Activated naive CD8-positive, alpha-beta T cell treated with anti-CD3 and anti-CD28 coated beads for 36 hours (primary cell): ENCODE measurements at places on chromosomes 7 and 10. TPM values are rescaled to one million over a fixed set of nuclear protein-coding genes. Genes with fewer than 3 reads are reported as not detected.

DNA sequence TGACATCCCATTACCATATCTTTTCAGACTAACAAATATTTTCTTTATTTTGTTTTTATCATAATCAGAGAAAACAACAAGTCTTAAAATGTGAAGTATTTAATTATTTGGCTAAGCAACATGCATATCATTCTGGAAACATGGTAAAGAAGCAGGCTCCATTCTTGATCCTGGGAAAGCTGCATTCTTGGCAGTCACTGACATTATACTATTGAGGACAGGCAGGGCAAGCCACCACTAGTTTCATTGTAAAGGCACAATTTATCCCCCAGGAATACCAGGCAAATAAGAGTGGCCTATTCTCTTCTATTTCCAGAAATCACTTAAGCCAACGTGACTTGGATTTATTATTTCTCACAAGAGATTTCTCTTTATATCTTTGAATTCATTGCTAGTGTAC lies 153.8 kb upstream of the AKR1E2 start:
- no peaks in the 10 kb centered on the region for H3K36me3 ChIP-seq
- no peak overlapping the region for H3K4me3 ChIP-seq
- H3K27ac ChIP-seq, result no peak overlapping the region
- H3K27me3 ChIP-seq, result peaks cover 36% of the 10 kb centered on the region

GRCh38 chr7:158816995-158817394 lies 12.3 kb downstream of the ESYT2 start:
- H3K27me3 ChIP-seq, result no peaks in the 10 kb centered on the region
- H3K36me3 ChIP-seq, result peaks cover 38% of the 10 kb centered on the region
- H3K4me3 ChIP-seq, result peak overlapping the region; percentile 46
- peak overlapping the region; percentile 98 for H3K27ac ChIP-seq

The SORCS1 gene
- total RNA-seq, result not detected

The TMEM176B gene
- total RNA-seq, result not detected

DNA sequence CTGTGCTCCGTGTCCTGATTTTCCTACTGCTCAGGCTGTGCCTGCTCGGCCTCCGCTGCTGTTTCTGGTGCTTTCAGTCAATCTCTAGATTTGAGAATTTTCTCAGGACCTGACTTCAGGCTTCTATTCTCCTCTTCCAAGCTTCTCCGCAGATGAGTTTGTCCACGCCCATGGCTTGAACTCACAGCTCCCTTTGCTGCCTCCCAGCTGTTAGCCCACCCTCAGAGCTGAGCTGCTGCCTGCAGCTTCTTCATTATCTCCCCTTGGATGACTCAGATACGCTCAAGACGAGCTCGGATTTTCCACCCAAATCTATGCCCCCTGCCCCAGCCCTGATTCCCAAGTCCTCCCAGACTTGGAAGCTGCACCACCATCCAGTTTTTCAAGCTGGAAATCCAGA lies 104.7 kb downstream of the FGFR2 start:
- no peaks in the 10 kb centered on the region for H3K27me3 ChIP-seq
- H3K4me1 ChIP-seq, result no peaks in the 10 kb centered on the region
- DNase-seq, result no peak
- H3K4me3 ChIP-seq, result no peak overlapping the region

- peak overlapping the region; percentile 0 for H3K27ac ChIP-seq
- H3K27me3 ChIP-seq, result no peaks in the 10 kb centered on the region
- DNase-seq, result no peak
- H3K4me1 ChIP-seq, result peaks cover 48% of the 10 kb centered on the region
- H3K4me3 ChIP-seq, result no peak overlapping the region
Measured at GRCh38 chr10:118729200-118729599, 25.6 kb downstream of the CACUL1 start.

The CDHR1 gene
- total RNA-seq, result 0.91 TPM

DNA sequence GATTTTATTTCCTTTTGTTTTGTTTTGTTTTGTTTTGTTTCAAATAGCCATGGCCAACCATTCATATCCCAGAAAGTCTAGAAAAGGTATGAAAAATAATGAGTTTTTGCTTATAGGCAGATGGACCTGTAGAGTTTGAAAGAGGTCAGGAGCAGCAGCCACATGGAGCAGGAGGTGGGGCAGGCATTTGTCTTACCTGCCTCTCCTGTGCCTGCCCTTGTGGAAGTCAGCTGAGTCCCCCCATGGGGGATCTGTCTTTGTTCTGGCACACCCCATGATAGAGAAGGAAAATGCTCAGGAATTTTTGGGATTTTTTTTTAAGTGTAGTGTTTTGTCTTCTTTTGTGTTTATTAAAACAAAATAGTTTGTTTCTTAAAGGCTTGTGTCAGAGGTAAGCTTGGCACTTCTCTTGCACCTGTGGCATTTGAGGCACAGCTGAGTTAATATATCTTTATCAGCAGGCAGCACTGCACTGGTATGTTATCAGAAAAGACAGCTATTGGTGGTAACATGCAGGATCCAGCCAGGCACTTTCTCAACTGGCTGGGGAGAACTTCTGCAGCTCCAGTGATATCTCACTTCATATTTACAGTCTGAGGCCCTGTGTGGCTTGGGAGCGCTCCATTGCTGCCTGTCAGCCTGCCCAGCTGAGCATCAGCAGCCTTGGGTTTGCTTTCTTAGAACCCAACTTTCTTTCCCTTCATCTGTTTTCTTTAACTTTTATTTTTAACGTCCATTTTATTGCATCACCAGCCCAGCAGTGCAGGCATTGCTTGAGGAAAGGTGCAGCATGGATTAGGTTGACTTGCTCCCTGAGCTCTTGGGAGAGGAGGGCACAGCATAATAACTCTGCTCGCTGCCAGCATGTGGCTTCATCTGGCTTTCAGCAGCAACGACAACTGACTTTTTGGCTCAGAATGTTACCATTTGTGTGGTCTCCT lies 44.4 kb downstream of the LRRC4 start:
- peaks cover 12% of the 10 kb centered on the region for H3K4me1 ChIP-seq
- no peak for DNase-seq
- H3K27ac ChIP-seq, result peak overlapping the region; percentile 31

DNA sequence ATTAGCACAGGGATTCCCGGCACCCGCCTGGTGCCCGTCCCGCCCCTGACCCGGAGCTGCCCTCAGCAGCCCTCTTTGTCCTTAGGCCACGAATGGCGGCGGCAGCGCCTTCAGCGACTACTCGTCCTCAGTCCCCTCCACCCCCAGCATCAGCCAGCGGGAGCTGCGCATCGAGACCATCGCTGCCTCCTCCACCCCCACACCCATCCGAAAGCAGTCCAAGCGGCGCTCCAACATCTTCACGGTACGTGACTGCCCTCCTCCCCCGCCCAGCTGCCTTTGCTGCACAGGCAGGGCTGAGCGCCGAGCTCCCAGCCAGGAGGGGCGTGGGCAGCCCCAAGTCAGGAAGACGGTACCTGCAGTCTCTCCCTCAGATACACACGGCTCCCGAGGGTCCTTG lies 33.6 kb downstream of the AGAP3 start:
- H3K36me3 ChIP-seq, result peaks cover 9% of the 10 kb centered on the region
- H3K4me3 ChIP-seq, result no peak overlapping the region
- no peak overlapping the region for H3K27ac ChIP-seq
- no peak for DNase-seq
- H3K27me3 ChIP-seq, result peaks cover 4% of the 10 kb centered on the region
- H3K4me1 ChIP-seq, result peaks cover 3% of the 10 kb centered on the region

DNA sequence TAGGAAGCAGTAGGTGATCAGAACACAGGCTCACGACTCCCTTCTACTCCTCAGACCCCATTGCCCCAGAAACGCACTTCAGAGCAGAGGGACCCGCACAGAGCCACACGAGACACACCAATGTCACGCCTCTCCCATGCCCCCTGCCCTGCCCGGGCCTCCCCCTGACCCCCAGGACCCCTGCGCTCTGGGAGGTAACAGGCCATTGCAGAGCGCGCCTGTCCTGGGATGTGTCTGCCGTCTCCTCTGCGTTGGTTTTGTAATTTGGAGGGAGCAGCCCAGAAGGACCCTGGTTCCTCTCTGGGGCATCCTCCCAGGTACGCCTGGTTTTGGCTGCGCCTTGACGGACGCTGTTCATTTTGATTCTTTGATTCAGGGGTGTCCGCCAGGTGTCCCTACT lies 85.4 kb downstream of the UNCX start:
- no peaks in the 10 kb centered on the region for H3K4me1 ChIP-seq
- H3K27me3 ChIP-seq, result peaks cover 5% of the 10 kb centered on the region

The CCDC172 gene
- not detected for total RNA-seq

The THSD7A gene
- not detected for total RNA-seq

The PKD1L1 gene
- total RNA-seq, result 0.02 TPM

- DNase-seq, result no peak
- H3K27ac ChIP-seq, result no peak overlapping the region
- no peaks in the 10 kb centered on the region for H3K27me3 ChIP-seq
- H3K4me1 ChIP-seq, result peaks cover 29% of the 10 kb centered on the region
- H3K36me3 ChIP-seq, result peaks cover 2% of the 10 kb centered on the region
- H3K4me3 ChIP-seq, result no peak overlapping the region
Measured at GRCh38 chr7:17131060-17131345, 167.4 kb upstream of the AHR start.

- no peak overlapping the region for H3K4me3 ChIP-seq
- H3K4me1 ChIP-seq, result no peaks in the 10 kb centered on the region
- no peaks in the 10 kb centered on the region for H3K36me3 ChIP-seq
Measured at GRCh38 chr10:8150401-8150905, 96.0 kb downstream of the GATA3 start.

DNA sequence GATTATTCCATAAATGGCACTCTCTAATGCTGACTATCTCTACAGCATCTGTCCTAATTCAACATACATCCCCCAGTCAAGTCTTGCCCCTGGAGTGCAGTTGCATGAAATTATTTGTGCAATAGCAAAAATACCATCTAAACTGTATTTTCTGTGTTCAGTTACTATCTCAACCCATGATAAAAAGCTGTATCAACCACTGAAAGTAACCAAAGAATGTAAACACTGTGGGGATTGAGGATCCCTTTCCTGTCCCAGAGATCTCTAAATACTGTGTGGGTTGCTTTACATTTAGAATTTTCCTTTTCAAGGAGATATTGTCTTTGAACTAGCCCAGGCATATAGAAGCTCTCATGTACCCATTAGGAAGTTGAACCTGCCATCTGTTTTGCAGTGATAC lies 23.9 kb upstream of the DGKI start:
- no peak overlapping the region for H3K4me3 ChIP-seq
- H3K4me1 ChIP-seq, result peaks cover 23% of the 10 kb centered on the region
- H3K36me3 ChIP-seq, result peaks cover 46% of the 10 kb centered on the region
- H3K27me3 ChIP-seq, result no peaks in the 10 kb centered on the region
- peak overlapping the region; percentile 51 for H3K27ac ChIP-seq

The FOXI2 gene
- not detected for total RNA-seq

DNA sequence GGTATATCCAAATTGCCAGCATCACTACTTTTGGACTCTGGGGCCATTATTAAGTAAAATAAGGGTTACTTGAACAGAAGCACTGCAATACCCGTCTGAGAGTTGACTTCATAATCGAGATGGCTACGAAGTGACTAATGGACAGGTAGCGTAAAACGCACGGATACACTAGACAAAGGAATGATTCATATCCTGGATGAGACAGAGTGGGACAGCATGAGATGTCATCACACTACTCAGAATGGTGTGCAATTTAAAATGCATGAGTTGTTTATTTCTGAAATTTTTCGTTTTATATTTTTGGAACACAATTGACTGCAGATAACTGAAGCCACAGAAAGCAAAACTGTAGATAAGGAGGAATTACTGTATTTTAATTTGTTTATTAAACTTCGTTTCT lies 421.5 kb upstream of the LRGUK start:
- peaks cover 6% of the 10 kb centered on the region for H3K36me3 ChIP-seq
- no peaks in the 10 kb centered on the region for H3K27me3 ChIP-seq
- no peak overlapping the region for H3K4me3 ChIP-seq
- DNase-seq, result no peak

DNA sequence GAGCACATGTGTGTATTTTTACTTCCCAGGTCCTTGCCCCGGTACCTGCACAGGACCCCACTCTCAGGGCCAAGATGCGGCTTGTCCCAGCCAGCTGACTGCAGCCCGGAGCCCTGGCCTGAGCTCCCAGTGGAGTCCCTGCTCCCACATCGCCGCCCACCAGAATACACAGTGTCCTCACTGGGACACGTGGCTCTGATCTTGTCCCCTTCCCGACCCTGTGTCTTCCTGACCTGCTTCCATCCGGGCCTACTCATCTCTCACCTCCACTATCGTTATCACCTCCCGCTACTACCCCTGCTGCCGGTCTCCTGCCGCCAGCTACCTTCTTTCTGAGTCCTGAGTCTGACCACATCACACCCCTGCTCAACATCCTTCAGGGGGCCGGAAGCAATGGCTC lies 146.3 kb upstream of the CHST15 start:
- H3K4me3 ChIP-seq, result no peak overlapping the region
- no peak overlapping the region for H3K27ac ChIP-seq
- no peak for DNase-seq
- no peaks in the 10 kb centered on the region for H3K36me3 ChIP-seq
- H3K27me3 ChIP-seq, result peaks cover 6% of the 10 kb centered on the region
